RCC 7860 (cell line): ENCODE measurements at places on chromosomes 5 and 9.

DNA sequence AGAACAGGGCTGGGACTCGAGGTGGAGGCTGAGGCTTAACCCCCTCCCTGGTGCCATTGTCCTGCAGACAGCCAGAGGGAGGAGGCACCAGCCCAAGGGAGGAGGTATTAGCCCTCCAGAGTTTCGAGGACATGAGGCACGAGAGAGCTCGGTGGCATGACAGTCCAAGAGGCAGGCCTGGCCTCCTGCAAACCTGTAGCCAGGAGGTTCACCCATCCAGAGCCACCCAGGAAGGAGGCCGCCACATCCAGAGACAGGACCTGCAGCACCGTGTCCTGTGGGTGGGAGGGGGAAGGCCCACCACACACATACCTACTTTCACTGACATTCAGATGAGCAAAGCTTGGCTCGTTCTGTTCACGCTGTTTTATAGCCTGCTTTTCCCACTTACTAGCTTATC lies 75.2 kb upstream of the ADAMTS2 start:
- DNase-seq: no peak

- no peak for DNase-seq
These were observed 256.0 kb downstream of the FBXL17 start for GRCh38 chr5:108125771-108126511.

GRCh38 chr5:178206166-178207101 lies 2.1 kb downstream of the HNRNPAB start:
- no peak for DNase-seq

DNA sequence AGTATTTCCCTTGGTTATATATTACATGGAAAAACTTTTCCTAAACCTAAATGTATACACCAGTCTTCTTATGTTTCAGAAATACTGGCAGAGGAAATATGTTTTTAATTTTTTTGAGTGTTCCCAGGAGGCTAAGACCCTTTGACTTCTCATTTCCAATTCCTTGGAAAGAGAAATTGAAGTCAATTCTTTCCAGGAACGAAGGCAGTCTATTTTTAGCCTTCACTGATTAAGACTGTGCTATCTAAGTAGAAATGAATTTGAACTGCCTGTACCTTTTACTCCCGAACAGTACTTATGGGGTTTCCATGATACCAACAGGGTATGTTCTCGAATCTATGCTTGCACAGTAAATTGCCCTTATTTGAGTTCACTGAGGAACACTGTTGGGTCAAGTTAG lies 340.3 kb upstream of the CD180 start:
- no peak for DNase-seq

- no peak for DNase-seq
These were observed 33.4 kb upstream of the CSNK1G3 start for GRCh38 chr5:123478546-123478945.

GRCh38 chr9:135582966-135583687 lies 21.6 kb downstream of the PAEP start:
- no peak for DNase-seq
